ENCODE measurements at places on chromosomes 2 and 18. TPM values are rescaled to one million over a fixed set of nuclear protein-coding genes. Genes with fewer than 3 reads are reported as not detected.

The UGT1A3 gene
- total RNA-seq: not detected

DNA sequence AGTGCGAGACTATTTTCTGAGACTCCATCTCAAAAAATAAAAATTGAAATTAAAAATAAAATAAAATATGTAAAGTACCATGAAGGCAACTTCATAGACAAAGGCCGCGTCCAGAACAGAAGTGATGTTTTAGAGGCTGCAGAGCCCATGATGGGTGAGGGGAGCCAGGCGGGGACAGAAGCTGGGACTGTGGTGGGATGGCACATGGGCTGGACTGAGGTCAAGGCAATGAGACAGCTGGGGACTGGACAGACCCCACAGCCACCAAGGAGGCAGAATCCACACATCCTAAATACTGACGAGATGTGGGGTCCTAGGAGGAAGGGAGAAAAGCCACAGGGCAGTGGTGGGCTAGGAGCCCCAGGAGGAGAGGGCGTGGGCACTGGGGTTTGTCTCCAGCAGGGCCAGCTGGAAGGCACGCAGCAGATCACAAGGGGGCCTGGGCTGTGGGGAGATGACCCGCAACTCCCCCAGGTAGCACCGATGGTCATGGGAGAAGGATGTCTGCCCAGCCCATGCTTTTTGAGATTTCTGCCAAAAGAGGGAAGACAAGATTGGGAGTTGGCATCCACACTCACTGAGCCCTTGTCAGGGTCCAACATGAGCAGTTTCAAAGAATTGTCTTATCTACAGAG, 74.3 kb downstream of the KCNF1 start:
- no peak for DNase-seq

The UGT1A6 gene
- not detected for total RNA-seq

- DNase-seq: no peak
Measured at GRCh38 chr2:63875131-63875527, 33.4 kb downstream of the UGP2 start.

The REG1A gene
- total RNA-seq: not detected

GRCh38 chr2:105156166-105156565, 85.4 kb upstream of the GPR45 start:
- DNase-seq: no peak

The CLHC1 gene
- total RNA-seq: 19.7 TPM

DNA sequence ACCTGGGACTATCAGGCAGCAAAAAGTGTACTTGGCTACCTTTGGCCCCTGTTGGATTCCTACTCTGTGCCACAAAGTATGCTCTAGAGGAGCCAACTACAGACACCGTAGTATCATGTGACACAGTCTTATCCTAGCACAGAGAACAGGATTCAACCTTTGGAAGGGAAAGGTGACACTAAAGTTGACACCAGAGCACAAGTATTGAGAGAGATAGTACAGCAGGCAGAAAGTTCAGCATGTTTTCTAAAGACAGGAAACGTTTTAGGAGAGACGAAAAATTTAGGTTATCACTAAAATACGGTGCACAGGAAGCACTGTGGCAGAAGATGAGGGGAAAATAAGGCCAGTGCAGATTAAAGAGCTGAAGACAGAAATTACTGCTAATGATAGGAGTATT, 18.6 kb downstream of the SMAD2 start:
- no peak for DNase-seq

The AKAIN1 gene
- not detected for total RNA-seq
